ENCODE measurements at places on chromosomes 6 and 20.

GRCh38 chr6:29112135-29112534 is 4.3 kb downstream of the OR2J3 start:
- DNase-seq, result no peak

DNA sequence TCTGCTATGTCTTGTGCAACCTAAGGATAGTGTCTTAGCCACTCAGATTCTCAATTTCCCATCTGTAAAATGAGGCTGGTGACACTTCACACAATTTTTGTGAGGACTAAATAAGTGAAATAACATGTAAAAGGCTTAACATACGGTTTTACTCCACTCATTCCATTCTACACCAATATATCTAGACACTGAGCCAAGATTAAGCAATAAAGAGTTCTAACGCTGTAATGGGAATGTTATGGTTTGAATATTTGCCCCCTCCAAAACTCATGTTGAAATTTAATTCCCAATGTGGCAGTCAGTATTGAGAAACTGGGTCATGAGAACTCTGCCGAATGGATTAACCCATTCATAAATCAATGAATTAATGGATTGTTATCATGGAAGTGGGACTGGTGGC is 301.0 kb downstream of the HACE1 start:
- no peak for DNase-seq

GRCh38 chr6:117138920-117139319 is 126.4 kb upstream of the VGLL2 start:
- DNase-seq, result no peak

GRCh38 chr20:46342451-46343347 is 34.4 kb upstream of the CDH22 start:
- DNase-seq, result no peak

GRCh38 chr6:86715676-86716075 is 221.7 kb upstream of the HTR1E start:
- no peak for DNase-seq

- DNase-seq, result no peak
These were observed 9.8 kb downstream of the HELZ2 start for GRCh38 chr20:63564036-63564810.

DNA sequence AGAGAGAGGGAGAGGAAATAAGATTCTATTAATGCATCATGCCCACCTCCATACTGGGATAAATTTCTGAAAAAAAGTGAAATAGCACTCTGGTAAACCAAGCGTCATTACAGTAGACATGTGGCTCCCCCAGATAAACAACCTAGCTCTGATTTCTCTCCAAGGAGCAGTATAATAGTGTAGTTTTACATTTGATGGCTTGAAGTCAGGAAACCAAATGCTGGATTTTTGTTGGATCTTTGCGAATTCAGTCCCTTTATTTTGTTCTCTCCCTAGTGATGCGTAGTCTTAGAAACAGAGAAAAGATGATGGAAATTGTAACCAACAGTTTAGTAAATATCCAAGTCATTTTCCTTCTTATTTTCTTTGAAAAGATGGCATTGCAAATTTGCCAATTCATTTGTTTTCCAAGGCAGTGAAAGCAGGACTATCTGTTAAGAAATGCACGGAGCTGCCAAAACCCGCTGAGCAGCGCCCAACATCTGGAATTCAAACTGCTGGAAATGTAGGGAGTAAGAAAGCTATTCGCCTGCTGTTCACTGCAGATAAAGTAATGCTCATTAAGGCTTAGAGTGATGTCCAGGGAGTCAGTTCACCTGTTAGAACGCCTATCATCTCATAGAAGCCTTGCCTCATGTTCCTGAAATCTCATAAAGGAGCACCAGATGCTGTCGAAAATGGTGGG is 85.7 kb upstream of the DOK5 start:
- DNase-seq, result no peak

DNA sequence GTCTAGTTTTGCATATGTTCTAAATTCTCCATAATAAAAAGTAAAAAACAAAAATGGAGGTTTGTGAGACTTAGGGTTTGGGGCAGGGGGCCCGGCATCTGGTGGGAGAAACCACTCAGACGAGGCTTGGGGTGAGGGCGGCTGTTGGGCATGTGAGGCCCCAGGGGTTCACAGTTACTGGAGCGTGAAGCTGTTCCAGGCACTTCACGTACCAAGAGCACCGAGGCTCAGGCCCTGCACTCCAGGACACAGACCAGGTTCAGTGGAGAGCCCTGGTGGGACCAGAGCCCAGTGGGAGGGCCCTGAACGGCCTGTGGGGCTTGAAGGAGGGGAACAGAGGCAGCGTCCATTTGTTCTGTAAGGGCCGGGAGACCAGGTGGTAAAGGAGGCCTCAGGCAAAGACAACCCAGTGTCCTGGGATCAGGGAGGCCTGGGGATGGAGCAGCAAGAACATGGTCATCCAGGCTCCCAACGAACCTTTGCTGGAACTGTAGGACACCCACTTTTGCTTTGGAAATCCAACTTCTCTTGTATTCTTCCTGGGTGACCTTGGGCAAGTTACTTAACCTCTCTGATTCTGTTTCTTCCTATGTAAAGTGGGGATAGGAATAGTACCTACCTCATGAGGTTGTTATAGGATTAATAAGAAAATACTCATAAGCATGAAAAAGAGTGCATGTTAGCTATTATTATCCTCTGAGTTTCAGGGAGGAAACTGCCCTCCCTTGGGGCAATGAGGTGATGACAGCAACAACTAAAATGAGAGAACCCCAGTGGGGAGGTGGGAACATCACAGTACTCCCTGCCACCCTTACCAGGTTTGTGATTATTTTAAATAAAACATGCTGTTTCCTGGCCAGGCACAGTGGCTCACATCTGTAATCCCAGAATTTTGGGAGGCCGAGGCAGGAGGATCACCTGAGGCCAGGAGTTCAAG is 1.1 kb upstream of the FGD2 start:
- DNase-seq, result no peak

GRCh38 chr6:33126101-33126714 is 50.4 kb downstream of the HLA-DPB1 start:
- DNase-seq, result peak; percentile 48

- no peak for DNase-seq
These were observed 162.1 kb downstream of the PHF3 start for GRCh38 chr6:63797721-63798120.

DNA sequence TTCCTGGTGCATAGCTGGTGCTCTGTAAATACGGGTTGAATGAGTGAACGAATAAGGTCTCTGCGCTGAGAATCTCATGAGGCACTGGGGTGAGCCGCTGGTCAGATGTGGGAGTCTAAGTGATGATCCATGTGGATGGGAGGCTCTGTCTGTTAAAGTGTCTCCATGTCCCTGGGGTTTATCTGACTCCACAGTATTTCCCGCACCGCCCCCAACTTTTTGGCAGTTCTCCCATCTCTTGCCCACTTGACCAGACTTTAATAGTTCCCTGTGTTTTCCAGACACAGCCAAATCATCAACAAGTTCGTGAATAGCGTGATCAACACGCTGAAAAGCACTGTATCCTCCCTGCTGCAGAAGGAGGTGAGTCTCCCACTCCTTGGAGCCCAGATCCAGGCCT is 9.9 kb downstream of the BPIFA2 start:
- DNase-seq, result no peak

GRCh38 chr6:145247692-145248419 is 487.5 kb downstream of the EPM2A start:
- DNase-seq, result no peak

GRCh38 chr20:16203096-16203495 is 370.2 kb downstream of the KIF16B start:
- no peak for DNase-seq

- DNase-seq, result no peak
These were observed 193.4 kb downstream of the BCAS1 start for GRCh38 chr20:53876956-53877355.

- DNase-seq, result no peak
These were observed 153.3 kb downstream of the IBTK start for GRCh38 chr6:82094166-82094806.

DNA sequence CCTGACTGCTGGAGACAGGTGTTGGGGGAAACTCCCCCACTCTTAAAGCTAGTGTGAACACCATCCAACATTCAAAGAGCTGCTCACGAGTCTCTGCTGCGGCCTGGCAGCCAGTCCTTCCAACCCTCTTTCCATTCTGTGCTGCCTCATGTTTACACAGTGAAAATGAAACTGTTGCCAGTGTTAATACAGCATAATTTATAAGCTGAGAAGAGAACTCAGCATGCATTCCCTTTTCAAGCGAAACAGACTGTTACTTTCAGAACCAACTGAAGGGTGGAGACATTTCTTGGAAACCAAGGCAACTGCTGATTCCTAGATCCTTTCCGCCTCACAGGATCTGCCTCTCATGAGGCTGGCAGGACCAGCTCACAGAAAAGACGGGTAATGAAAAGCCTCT is 533.8 kb upstream of the ID4 start:
- no peak for DNase-seq

DNA sequence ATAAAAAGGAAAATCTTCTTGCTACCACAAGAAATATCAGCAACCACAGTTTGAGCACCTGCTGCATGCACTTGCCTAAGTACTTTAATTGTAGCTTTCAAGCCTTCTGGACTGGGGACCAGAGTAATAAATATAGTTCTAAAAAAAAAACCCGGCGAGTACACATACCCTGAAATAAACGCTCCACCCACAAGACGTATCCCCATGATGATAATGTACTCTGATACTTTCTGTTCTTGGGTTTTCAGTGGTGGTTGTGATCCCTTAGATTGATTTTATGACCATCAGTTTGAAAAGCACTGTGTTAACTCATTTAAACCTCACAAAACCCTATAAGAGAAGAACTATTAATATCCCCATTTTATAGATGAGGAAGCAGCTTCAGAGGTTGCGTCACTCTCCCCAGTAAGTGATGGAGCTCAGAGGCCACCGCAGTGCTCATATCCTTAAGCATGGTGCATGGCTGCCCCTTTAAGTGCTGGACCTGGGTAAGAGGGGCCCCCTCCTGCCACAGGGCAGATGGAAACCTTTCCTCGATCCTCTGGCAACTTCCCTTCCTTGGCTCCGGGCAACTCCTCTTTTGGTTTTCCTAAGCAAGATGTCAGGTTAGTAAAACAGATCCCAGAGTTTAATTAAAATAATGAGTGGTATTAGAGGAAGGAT is 67.3 kb downstream of the KCNB1 start:
- DNase-seq, result no peak

GRCh38 chr6:4774715-4775493 is 1.3 kb upstream of the CDYL start:
- peak; percentile 22 for DNase-seq

DNA sequence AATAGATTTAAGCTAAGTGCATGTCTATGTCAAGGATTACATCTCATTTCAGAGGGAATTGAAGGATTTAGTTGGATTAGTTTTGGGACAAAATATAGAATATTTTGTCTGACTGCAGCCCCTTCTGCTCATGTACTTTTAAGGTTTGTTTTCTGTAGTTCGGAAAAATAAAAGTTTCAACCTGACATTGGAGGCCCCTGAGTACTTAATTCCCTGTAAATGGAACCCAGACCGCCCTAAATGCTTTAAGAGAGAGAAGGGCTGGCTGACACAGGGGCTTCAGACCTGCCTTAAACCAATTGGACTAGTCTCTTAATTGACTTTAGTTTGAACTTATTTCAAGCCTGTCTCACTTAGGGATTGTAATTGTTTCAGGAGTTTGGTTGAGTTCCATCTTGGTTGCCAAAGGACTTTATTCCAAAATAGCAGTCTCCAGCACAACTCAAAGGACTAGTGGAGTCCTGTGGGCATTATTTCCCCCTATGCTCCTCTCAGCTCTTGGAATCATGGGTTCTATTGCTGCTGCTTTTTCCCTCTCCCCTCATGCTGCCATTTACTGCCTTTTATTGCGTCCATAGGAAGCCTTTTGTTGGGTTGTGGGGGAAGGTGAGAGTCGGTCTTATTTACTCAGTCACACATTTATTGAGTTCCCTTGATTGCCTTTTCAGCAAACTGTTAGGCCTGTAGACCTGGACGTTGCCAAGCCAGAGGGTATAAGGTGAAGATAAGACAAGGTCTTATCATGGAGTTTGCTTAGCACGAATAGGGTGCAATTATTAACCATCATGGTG is 14.5 kb downstream of the BRD2 start:
- DNase-seq, result no peak

DNA sequence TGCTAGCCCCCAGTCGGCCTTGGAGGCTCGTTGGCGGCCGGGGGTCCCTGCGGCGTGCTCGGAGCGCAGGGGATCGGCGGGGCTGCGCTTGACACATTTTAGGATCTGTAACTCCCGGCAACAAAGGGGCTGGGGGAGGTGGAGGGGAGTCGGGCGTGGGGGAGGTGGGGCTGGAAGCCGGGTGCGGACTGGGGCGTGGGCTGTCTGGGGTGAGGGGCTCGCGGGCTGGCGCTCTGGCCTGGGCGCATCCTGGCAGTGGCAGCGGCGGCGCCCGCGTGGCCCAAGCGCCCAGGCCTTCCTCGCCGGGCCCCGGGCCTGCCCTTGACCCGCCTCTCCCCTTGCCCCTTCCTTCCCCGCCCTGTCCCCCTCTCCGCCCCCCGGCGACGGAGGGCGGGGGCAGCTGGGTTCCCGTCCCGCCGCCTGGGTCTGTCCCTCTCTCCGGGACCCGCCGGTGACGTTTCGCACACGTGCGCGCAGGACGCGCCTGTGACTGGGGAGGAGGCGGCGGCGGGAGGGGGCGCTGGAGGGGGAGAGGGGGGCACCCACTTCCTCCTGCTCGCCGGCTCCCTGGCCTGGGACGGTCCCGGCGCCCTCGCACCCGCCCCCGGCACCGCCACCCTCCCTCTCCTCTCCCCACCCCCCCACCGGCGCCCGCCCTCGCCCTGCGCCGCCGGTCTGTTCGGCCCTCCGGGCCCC is 1.5 kb downstream of the E2F3 start:
- DNase-seq, result peak; percentile 83

DNA sequence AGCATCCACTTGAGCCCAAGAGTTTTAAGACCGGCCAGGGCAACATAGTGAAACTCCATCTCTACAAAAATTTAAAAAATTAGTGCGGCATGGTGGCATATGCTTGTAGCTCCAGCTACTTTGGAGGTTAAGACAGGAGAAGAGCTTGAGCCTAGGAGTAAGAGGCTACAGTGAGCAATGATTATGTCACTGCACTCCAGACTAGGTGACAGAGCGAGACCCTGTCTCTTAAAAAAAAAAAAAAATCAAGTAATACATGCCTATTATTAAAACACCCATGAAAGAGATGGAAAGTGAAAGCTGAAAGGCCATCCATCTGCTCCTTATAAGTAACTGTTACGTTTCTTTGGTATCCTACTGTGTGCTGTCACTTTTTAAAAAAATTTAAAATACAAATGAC is 66.4 kb downstream of the FKBP5 start:
- DNase-seq, result no peak

- no peak for DNase-seq
These were observed 190.7 kb upstream of the UFL1 start for GRCh38 chr6:96330884-96331283.

DNA sequence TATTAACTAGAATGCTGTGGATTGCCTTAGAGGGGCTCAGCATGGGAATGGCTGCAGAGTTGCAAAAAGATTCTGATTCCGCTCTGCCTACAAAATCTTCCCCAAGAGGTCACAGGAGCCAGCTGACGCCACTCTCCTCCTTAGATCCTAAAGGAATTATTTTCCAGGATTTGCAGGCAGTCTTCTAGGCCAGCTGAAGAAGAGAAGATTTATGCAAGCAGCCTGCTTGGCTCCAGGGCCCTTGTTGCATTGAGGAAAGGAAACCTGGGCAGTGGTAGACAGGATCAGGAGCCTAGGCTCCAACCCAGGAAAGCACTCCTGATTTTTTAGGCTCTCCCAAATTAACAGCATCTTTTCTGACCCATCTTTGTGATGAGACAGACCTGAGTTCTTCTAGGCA is 245.8 kb downstream of the PKHD1 start:
- no peak for DNase-seq

- no peak for DNase-seq
These were observed 52.4 kb downstream of the NINL start for GRCh38 chr20:25532971-25533391.

Data from activated T-cell treated with anti-CD3 and anti-CD28 coated beads for 4 hours (primary cell).